ENCODE measurements at places on chromosomes 12 and 14.

- DNase-seq = no peak
Measured at GRCh38 chr14:97117693-97118092, 320.5 kb downstream of the VRK1 start.

DNA sequence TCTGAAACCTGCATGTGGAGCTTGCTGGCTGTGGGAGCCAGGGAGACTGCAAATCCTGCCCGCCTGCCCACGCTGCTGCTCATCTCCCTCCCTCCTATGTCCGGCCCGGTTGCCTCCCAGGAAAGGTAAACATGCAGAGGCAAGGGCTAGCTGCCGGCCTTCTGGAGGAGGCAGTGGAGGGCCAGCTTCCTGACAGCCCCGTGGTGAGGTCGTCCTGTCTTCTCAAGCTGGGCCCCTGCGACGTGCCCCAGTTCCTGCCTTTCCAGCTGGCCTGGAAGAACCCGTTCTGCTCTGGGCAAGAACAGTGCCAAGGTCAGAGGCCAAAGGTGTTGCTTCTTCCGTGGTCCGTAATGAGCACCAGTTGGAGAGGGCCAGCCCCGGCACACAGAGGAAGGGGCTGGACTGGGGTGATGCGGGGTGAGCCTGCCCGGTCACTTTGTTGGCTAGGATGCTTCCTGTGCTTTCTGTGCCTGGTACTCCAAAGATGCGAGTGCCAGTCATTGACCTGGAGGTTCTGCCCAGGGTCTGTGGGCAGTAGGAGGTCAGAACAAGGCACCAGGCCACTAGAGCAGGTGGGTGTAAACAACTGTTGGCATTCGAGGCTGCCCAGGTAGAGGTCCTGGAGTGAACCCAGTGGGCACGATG is 25.3 kb downstream of the TPCN1 start:
- no peak for DNase-seq

- DNase-seq = no peak
Measured at GRCh38 chr12:4275870-4276301, 2.3 kb downstream of the CCND2 start.

DNA sequence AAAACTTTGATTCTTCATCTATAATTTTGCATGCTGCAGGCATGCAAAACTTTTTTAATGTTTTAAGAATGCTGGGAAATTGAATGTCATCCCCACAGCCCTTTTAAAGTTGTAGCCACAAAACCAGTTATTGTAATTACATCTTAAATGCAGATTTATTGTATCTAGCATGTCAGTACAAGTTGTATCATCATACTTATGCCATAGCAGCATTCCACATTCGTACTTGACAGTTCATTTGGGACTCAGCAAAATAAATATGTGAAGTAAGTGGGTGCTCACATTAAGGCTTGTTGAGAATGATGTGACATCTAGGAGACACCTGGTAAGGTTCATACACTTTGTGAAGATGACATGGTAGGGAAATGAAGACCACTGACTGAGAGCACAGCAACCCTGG is 44.0 kb upstream of the GZMB start:
- DNase-seq = no peak

DNA sequence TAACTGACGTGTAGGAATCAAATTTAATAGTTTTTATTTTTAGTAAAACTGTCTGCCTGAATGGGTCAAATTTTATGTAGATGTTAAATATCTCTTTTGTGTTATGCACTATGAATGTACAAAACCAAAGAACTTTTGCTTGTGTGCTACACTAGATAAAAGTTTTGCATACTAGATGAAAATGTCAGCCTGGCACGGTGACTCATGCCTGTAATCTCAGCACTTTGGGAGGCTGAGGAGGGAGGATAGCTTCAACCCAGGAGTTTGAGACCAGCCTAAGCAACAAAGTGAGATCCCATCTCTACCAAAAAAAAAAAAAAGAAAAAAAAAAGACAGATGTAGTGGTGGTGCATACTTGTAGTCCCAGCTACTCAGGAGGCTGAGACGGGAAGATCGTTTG is 11.1 kb downstream of the AEBP2 start:
- no peak for DNase-seq

DNA sequence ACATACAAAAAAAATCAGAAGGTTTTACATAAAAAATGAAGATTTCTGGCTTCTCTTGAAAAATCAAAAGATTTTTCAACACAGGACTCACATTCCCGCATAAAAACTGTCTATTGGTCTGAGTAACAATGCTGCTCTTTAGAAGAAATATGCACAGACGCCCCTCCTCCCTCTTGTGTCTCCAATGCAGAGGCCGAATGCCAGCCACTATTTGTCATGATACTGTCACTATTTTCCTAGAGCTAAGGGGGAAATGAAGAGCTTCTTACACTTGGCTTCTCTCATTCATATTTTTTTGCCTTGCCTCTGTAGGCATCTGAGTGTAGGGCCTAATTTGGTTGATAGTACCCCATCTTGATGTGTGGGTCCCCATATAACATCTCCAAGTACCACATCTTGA is 98.0 kb downstream of the BBS10 start:
- DNase-seq = no peak

DNA sequence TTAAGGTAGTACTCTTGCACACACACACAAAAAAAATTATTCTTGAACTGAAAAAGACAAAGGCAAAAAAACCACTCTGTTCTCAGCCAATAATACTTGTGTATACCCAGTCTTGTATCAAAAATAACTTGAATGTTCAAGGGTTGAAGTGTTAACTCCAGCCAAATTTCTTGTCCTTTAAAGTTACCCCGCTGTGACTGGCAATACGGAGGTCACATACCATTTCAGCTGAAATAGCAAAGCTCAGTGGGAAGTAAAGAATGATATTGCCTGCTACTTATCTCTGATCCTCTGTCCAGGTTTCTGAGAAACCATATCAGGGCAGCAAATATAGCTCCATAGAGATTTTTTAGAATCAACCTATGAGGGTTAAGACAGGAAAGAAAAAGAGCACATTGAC is 167.4 kb downstream of the C12orf50 start:
- DNase-seq = no peak

DNA sequence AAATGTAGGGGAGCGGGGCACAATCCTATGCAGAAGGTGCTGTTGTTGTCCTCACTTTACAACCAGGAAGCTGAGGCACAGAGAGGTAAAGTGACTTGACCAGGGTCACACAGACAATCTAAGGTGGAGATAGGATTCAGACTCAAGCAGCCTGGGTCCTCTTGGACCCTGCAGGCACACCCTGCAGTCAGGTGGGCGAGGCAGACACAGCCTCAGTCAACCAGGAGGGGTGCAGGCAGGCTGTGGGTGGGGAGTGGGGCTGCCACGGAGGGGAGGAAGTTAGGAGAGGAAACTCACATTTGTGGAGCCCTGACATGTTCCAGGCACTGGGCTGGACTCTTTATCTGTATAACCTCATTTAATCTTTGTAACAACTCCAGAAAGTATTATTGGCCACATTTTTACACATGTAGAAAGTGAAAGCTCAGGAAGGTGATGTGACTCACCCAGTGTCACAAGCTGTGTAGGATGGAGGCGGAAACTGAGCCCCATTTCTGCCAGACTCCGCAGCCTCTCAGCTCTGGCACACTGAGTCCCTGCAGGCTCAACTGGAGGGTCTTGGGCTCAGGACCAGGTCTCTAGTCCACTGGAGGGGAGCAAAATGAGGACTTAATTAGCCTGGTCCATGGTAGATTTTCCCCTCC is 24.9 kb upstream of the CHGA start:
- no peak for DNase-seq

DNA sequence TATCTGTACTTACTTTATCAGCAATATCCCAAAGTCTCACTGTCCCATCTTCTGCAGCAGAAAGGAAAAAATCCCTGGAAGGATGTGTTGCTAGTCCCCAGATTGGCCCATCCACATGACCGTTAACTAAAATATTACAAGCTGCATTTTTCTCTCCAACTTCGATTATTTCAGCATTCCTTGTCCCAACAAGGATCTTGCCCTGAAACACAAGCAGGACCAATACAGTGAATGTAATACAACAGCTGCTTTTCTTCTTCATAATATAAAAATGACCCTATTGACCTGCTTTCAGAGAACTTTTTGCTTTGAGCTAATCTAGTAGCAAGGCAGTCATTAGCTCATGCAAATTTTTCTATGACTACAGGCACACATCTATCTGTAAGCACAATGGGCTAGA is 58.3 kb downstream of the ZC3H14 start:
- no peak for DNase-seq

DNA sequence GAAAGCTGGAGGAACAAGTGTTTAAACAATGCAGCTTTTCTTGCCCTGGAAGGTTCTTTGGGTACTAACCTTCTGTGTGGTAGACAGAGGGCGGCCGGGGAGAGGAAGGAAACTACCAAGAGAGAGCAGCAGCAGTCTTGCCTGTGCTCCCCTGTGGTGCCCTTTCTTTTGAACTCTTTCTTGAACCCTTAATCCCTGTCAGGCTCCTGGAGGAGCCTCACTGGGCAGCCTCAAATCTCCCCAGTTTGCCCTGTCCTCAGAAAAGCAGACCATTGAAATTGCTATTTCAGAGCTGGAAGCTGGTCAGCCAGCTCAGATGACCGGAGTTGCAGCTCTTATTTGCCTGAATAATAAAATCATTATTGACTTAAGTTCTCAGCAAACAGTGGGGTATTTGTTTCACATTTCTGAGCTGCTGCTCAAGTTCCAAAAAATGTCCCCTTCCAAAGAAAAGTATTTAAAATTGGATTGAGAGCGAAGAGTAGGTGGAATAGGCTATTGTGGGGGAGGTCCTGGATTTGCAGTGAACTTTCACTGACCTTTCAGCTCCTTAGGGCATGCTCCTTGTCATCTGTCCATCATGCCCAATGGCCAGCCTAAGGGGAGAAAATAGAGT is 42.1 kb upstream of the RNASE3 start:
- no peak for DNase-seq

DNA sequence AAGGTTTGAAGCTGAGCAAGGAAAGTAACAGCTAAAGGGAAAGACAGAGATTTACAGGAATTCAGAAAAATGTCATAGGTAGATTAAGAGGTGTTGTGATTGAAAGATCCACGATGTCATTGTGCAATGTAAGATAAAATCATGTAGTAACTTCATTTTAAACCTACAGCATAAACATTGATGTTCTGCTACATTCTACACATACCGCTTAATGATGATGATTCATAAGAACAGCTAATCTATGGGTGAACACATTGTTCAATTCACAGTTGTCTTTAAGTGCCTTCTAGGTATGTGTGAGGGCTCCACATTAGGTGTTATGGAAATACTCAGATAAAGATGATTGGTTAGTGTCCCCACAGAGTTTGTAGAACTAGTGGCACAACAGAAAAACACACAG is 170.9 kb downstream of the GRIP1 start:
- no peak for DNase-seq

- no peak for DNase-seq
Measured at GRCh38 chr14:69468949-69469348, 15.6 kb upstream of the PLEKHD1 start.

DNA sequence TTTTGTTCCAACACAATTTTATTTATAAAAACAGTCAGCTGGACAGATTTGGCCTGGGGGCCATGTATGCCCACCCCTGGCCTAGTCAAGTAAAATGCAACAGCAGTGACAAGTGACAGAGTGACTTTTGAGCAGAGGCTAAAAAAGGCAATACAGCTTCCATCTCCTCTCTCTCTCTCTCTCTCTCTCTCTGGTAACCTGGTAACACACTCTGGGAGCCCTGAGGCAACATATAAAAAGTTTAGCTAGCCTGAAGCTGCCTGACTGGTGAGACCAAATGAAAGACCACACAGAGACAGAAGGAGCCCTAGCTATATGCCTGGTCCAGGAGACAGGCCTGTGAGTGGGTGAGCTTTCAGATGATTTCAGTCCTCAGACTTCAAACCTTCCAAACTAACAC is 105.4 kb downstream of the DENND5B start:
- DNase-seq = no peak

- DNase-seq = no peak
Measured at GRCh38 chr12:96060041-96060440, 24.7 kb upstream of the LTA4H start.

DNA sequence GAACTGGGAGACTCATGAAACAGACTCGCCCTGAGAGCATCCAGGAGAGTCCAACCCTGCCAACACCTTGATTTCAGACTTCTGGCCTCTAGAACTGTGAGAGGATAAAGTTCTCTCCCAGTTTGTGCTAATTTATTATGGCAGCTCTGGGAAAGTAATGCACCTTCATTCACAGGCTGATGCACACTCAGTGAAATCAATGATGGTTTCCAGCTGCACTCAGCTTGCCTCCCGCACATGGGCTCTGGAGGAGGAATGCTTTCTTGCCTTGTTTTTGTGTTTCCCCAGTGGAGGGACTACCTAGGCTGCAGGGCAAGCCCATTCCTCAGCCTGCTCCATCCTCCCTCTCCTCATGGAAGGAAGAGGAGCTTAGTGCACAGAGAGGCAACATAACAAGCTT is 45.7 kb downstream of the TMEM132C start:
- DNase-seq = no peak

- no peak for DNase-seq
Measured at GRCh38 chr12:53594897-53595615, 31.1 kb downstream of the ATF7 start.

DNA sequence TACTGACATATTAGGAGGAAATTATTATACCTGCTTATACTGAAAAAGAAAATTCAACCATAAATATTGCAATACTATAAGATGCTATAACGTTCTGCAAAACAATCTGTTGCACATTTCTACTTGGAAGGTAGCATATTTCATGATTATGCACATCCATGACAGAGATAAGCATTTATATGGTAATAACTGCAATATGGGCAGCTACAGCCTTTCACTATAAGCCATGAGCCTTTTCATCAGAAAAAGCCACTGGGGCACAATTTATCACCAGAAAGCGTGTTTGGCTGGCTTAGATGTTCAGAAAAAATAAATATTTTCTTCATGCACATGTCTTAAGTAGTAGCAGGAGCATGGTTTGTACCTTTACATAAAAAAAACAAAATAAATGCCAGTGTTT is 340.7 kb downstream of the GALC start:
- no peak for DNase-seq

DNA sequence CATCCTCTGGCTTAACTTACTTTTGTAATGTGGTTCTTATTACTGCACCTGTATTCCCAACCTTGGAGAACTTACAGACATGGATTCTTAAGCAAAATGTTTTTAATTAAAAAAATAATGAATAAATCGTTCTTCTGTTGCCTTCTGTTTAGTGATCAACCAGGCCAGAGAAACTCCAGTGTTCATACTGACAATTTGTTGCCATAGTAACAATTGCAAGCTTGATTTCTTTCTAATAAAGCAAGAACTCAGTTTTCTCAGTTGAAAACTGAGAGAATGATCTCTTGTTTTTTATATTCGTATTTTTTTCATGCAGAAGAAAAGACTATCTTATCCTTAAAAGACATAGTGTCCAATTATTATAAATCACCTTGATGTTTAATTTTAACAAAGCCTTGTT is 106.5 kb upstream of the LMNTD1 start:
- no peak for DNase-seq

GRCh38 chr14:75170772-75171171 is 5.6 kb downstream of the TMED10 start:
- no peak for DNase-seq

DNA sequence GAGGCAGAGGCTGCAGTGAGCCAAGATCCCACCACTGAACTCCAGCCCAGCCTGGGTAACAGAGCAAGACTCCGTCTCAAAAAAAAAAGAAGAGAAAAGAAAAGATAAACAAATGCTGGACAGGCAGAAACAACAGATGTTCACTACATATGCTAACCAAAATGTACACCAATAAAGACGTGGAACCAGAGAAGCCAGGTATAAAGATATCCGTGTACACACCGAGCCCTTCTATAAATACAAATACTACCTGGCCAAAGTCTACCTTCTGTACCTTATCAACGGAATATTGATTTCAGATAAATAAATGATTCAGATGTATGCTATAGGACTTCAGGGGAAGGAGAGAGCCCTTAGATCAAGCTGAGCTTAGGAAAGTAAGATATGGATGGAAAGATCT is 10.8 kb upstream of the KRT8 start:
- no peak for DNase-seq

GRCh38 chr14:36208690-36209278 is 32.3 kb upstream of the PTCSC3 start:
- no peak for DNase-seq

All from activated T-helper 1 cell treated with Interleukin-2 at 50 U/mL for 16 hours (primary cell).